Caco-2 (cell line): ENCODE measurements at places on chromosomes 12 and 14. TPM values are rescaled to one million over a fixed set of nuclear protein-coding genes. Genes with fewer than 3 reads are reported as not detected.

Gene ABCD2
- total RNA-seq = not detected in 2 replicates

GRCh38 chr12:50104417-50105366 lies 884 bp downstream of the GPD1 start:
- no peak overlapping the region for H3K4me3 ChIP-seq
- no peak for DNase-seq
- H3K36me3 ChIP-seq = peaks cover 4% of the 10 kb centered on the region; the same call in 1 of the 2 replicates
- peak overlapping the region; percentile 35 for H3K27ac ChIP-seq
- no peaks in the 10 kb centered on the region for H3K27me3 ChIP-seq
- peaks cover 37% of the 10 kb centered on the region for H3K4me1 ChIP-seq

Gene SSTR1
- total RNA-seq = 8.5 and 9.6 TPM in 2 replicates

DNA sequence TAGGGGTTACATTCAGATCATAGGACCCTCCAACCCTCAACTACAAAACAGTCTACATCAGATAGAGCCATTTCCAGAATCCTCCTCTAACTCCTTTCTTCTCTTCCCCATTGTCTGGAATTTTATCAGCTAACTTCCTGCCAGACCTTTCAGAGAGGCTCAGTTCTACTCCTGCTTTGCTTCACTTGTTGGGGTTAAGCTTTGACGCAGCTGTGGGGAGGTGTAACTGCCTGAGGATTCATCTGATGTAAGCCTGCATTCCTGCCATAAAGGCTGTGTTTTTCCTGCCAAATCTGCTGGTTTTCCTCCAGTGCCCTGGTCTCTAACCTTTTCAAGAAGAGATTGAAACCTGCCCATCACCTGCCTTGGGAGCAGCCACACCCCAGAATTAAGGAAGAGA lies 16.9 kb downstream of the DHRS2 start:
- H3K4me1 ChIP-seq = no peaks in the 10 kb centered on the region
- no peak for DNase-seq
- no peaks in the 10 kb centered on the region for H3K27me3 ChIP-seq
- H3K36me3 ChIP-seq = no peaks in the 10 kb centered on the region

GRCh38 chr12:71169286-71169685 lies 11.5 kb upstream of the TSPAN8 start:
- H3K4me1 ChIP-seq = peaks cover 22% of the 10 kb centered on the region
- H3K36me3 ChIP-seq = no peaks in the 10 kb centered on the region
- no peaks in the 10 kb centered on the region for H3K27me3 ChIP-seq
- no peak for DNase-seq
- H3K27ac ChIP-seq = no peak overlapping the region

- peaks cover 45% of the 10 kb centered on the region for H3K4me1 ChIP-seq
- no peaks in the 10 kb centered on the region for H3K27me3 ChIP-seq
- H3K4me3 ChIP-seq = peak overlapping the region; percentile 60
Observed at GRCh38 chr14:74954947-74955228, 509 bp downstream of the PGF start.

DNA sequence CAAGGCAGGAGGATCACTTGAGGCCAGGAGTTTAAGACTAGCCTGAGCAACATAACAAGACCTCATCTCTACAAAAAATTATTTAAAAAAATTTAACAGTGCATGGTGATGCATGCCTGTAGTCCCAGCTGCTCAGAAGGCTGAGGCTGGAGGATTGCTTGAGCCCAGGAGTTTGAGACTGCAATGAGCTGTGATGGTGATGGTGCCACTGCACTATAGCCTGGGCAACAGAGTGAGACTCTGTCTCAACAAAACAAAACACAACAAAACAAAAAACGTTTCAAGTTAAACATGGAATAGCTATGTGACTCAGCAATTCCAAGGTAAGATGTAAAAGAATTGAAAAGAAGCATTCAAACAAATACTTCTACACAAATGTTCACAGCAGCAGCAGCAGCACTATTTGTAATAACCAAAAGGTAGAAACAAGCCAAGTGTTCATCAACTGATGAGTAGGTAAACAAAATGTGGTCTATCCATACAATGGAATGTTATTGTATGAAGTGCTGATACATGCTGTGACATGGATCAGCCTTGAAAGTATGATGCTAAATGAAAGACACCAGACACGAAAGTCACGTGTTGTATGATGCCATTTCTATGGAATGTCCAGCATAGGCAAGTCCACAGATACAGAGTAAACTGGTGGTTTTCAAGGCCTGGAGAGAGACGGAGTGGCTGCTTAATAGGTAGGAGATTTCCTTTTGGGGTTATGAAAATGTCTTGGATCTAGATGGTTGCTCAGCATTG lies 31.4 kb downstream of the CFAP251 start:
- no peak overlapping the region for H3K4me3 ChIP-seq
- no peaks in the 10 kb centered on the region for H3K4me1 ChIP-seq
- no peak for DNase-seq
- no peak overlapping the region for H3K27ac ChIP-seq
- H3K27me3 ChIP-seq = no peaks in the 10 kb centered on the region

GRCh38 chr14:68215629-68216028 lies 396.1 kb downstream of the RAD51B start:
- no peak overlapping the region for H3K27ac ChIP-seq
- no peaks in the 10 kb centered on the region for H3K36me3 ChIP-seq
- no peak for DNase-seq
- H3K4me1 ChIP-seq = no peaks in the 10 kb centered on the region
